ENCODE measurements at places on chromosomes 7 and 10.

- no peak for DNase-seq
Observed at GRCh38 chr7:42103456-42103855, 133.6 kb downstream of the GLI3 start.

DNA sequence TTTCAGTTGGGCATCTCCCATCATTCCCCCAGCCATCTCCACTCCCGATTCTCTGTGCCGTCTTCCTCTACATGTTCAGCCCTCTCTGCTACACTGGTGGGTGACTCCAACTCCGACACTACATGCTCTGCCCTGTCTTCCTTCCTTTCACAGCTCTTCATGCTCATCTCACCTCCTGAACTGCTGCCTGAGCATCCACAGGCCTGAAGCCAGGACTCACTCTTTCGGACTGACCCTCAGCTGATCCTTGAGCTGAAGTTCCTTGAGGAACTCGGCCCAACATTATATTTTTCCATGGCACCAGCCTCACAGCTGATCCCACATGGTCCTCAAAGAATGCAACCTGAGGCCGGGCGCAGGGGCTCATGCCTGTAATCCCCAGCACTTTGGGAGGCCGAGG, 538.4 kb downstream of the PTPRN2 start:
- DNase-seq = no peak

DNA sequence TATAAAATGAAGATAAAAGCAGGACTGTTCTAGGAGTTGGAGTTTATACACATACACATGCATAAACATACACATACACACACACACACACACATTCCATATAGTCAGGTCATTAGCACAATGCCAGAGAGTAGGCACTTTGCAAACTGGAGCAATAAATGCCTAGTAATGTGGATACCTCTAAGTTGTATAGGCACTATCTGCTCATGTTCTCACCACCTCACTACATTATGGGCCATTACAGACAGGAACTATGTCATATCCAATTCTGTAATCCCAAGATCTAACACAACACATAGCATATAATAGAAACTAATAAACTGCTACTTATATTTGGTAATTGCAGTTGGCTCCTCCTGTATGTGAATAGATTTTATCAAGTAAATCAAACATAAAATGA, 115.6 kb downstream of the GRM8 start:
- no peak for DNase-seq

GRCh38 chr10:32972929-32973328, 14.9 kb upstream of the ITGB1 start:
- no peak for DNase-seq

- no peak for DNase-seq
Observed at GRCh38 chr10:80203835-80204676, 1.3 kb downstream of the ANXA11 start.

DNA sequence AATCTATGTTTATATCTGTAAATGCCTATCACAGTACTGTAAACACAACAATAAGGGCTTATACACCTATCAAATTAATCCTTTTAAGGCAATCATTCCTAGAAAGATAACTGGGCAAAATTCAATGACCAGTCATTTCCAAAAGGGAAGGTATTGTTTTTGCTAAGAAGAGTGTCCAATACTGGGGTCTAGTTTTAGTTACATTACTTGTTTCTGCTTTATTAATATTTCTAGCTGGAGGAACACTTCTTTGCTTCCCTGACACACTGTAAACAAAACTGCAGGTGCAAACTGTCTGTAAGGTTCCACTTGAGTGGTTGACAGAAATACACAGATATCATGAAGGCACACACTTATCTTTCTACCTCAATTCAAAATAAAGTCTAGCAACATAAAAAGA, 84.2 kb upstream of the FAM133B start:
- DNase-seq = no peak

DNA sequence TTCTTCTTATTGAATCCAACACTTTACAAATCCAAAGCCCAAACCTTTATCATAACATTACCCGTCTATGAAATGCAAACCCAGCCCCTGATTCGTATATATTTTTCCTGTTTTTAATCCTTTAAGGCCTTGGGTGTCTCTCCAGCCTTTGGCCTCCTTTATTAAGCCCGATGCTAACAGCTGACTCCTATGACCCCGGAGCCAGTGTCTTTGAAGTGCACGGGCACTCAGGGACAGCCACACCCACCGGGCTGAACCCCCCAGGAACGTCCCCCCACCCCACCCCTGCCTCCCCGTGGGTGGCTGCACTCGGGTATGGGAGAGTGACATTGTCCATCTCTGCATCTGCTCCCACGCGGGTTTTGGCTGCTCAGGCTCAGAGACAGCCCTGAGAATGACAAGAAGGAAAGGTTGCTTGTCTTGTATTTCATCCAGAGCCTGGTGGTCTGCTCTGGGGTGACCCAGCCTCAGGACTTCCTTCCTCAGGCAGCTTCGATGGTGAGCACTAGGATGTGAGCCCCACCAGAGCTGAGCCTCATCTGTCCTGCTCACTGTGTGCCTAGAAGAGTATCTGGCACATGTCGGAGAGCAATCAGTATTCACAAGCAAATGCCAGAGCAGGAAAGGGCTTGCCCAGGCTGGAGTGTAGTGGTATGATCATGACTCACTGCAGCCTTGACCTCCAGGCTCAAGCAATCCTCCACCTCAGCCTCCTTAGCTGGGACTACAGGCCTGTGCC, 210.4 kb downstream of the SKIDA1 start:
- no peak for DNase-seq

DNA sequence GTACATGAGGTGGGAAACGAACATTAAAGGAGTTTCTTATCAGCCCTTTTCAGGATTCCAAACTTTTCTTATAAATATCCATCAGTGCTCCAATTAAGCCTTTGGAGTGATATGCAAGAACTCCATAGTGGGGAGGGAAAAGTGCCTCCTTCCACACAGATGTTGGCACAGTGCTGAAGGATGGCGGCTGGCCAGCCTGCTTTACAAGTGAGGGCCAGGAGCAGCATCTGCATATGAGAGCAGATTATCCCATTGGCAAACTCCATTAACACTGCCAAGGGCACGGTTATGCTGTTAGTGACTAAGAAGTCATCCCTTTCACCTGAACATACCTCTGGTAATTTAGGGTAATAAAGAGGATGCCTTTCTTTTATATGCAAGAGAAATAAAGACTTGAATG, 543.1 kb downstream of the CNTNAP2 start:
- no peak for DNase-seq

- no peak for DNase-seq
Observed at GRCh38 chr10:69810097-69810496, 8.4 kb downstream of the COL13A1 start.

DNA sequence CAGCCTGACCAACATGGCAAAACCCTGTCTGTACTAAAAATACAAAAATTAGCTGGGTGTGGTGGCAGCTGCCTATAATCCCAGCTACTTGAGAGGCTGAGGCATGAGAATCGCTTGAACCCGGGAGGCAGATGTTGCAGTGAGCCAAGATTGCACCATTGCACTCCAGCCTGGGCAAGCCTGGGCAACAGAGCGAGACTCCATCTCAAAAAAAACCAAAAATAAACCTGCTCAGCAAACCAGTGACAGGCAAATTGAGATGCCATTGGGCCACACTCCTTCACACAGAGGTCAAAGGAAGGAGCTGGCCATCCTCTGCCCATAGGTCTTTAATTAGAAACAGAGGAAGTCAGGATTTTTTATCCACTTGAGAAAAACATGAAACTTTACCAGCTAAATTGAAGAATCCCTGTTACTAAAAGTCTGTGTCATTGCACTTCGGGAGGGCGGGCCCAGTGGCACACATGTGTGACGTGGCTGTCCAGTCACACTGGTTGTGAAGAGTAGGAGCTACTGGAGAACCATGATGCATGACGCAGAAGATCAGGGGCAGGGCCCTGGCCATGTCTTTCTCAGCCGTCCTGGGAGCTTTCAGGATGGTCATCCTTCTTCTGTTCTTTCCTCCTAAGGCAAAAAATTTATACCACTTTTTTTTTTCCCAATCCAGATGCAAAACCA, 118.3 kb upstream of the ZNF438 start:
- no peak for DNase-seq

- no peak for DNase-seq
Observed at GRCh38 chr7:135666846-135667245, 4.5 kb downstream of the STMP1 start.

- no peak for DNase-seq
Observed at GRCh38 chr7:127717502-127718339, 65.7 kb downstream of the SND1 start.

DNA sequence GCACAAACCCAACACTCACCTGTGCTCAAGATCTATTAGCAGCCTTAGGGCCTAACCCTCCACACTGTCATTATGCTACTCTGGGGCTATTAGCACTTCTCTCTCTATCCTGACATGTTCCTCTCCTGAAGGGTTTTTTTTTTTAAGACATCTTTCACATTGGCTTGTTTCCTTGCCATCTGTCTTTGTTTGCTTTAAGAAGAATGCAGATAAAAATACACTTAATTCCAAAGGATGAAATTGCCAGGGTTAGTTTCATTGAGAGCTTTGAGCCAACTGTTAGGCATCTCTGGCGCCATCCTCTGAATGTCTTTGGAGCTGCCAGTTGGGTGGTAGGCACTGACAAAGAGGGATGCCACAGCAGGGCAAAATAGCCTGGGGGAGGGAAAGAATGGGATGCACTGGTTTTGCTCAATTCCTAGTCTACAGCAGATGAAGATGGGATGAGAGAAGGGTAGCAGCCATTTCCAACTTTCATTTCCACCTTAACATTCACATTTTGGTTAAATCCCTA, 399.2 kb downstream of the SORCS1 start:
- DNase-seq = no peak

DNA sequence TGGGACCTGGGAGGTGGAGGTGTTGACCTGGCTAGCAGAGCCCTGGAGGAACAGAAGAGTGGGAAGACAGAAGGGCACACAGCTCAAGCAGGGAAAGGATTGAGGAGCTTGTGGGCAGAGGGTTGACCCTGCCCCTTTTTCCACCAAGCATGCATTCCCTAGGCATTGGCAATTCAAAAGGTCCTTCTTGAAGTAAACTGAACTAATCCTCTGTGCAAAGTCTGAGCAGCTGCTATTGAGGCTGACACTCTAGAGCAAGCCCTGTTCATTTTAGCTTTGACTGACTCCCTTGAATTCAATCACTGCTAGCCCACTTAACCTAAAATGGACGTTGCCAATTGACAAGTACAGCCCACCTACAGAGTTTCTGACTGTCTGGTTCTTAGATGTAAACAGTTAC, 116.5 kb upstream of the TNS3 start:
- DNase-seq = no peak

DNA sequence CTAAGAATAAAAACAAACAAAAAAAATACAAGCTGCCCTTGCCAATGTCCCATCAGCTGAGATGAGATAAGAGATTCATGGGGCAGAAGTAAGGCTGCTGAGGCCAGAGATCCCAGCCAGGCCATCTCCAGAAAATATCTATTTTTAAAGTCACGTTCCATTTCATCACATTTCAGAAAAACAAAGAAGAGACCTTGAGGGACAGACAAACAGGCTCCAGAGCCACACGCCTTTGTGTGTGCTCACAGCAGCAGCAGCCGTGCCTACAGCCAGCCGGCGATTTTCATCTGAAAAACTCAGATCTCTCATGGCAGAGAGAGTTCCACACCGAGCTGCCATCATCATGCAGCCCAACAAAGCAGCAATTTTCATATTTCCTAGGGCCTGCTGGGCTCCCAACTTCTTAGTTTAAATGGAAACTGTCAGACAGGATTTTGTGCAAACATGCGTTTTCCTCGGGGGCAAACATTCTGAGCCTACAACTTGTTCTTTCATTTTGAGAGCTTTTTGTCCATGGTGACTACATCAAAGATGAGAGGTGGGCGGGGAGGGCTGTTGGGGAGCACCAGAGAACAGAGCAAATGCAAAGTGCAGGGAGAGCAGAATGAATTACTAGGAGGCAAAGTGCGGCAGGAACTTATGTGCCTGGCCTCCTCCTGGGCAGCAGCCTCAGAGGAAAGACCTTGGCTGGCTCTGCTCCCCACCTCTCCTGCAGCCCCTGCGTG, 38.8 kb downstream of the DLG5 start:
- no peak for DNase-seq

GRCh38 chr10:51000164-51000563, 74.1 kb upstream of the PRKG1 start:
- DNase-seq = no peak

DNA sequence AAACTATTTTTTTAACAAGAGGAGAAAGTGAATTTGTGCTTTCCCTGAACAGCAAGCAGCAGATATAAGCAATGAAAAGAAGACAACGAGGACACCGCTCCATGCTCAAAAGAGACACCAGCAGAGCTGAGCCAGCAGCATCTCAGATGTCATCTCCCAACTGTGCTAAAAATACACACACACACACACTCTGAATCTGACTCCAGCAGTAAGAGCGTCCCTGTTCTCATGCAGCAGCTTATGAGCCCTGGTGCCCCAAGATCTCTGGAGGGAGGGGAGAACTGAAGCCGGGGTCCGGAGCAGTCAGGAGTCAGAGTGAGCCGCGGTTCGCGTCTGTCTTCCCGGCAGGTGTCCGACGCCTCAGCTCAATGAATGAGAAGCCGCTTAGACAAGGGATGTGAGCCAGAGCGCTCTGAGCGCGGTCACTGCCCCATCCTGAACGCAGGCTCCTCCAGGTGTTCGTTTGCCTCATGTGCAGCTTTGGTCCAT, 49.2 kb downstream of the SVIL start:
- DNase-seq = no peak

DNA sequence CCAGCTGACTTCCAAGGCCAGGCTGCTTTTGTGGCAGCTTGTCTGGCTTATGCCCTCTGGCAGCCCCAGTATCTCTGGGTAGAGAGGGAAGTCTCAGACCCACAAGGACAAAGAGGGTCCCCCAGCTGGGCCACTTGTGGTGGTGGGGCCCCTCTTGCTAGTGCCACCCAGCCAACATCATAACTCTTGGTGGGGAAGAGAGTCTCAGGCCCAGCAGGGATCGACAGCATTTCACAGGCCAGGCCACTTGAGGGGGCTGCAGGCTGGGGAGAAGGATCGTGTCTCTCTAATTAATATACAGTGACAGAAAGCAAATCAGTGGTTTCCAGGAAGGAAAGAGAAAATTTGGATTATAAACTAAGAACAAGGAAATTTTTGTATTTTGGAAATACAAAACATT, 76.0 kb downstream of the TYW1B start:
- no peak for DNase-seq

GRCh38 chr7:72069263-72069662, 342.9 kb downstream of the CALN1 start:
- DNase-seq = no peak

DNA sequence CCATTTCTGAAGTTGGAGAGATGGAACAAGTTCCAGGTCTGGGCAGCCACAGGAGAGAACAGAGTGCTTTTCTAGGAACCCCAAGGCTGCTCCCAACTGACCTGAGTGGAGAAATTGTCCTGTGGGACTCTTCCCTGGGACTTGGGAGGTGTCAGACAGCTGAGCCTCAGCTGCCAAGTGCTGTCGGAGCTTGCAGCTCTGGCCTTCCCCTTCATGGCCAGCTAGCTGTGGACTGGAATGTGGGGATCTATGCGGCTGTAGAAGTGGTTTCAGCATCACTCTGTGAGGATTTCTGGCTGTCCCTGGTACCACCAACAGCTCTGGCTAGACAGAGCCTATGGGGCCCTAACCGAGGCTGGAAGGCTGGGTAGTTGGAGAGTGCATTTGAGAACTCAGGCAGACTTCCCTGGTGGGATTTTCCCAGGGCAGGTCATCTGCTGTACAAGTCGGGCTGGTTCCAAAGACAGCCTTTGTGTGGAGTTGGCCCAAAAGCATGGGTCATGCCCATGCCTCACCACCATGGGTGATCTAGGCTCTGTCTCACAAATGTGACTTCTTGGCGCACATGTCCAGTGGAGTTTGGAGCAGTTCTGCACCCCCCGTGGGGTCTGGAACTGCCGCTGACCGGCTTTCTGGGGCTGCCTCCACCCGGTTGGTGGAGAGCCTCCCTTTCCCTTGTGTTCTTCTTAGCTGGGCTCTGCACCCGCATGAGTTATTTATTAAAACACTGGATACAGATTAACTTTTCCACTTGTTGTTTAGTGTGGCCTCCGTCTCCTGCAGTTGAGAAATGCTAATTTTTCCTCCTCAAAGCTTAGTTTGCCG, 10.9 kb downstream of the SUFU start:
- no peak for DNase-seq

Measured in stimulated activated CD4-positive, alpha-beta T cell treated with anti-CD3 and anti-CD28 coated beads, Interleukin-1b, Interleukin-23, amount 100 ng/mL, for 24 hours (primary cell).